ENCODE measurements at places on chromosomes 6 and 20.
A peak's percentile ranks its signal among the peaks of the same experiment; 100 is the strongest.

DNA sequence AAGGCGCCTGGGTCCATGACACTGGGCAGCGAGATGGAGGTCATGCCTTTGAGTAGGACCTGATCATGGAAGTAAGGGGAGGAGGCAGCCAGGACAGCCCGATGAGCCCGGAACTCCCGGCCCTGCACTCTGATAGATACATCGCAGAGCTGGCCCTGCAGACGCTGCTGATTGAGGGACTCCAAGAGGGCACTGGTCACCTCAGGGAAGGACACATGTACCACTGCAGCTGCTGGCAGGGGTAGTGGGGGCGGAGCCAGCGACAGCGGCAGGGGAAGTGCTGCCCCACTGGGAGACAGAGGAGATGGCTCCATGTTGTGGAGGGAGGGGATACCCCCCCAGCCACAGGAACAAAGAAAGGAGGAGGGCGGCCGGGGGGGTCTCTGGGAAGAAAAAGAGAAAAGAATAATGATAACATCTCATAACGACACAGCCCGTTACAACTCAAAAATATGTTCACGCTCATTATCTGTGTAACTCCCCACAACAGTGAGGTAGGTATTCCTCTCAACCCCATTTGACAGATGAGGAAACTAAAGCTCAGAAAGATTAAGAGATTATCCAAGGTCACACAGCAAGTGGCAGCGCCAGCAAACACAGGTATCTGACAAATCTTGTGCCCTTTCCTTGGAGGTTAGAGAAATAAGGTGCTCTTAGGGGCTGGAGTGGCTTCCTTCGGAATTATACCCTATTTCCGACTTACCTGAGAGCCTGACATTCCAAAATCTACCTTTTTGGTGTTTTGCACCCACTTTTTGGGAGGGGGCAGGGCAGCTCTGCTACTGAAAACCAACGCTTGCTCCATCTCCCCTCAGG, 733 bp downstream of the ZBTB22 start:
- no peak for DNase-seq

DNA sequence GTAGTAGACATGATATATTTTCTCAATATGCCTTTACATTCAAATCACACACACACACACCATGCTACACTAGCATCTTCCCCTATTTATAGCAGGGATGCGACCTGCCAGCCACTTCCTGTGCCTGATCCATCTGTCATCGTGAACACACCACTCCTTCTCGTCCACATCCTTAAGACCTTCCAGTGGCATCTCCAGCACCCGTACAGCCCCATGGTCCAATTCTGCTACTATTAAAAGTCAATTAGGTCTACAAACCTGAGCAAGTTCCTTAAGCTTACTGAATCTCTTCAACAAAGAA, 54.5 kb downstream of the KIF16B start:
- no peak for DNase-seq

DNA sequence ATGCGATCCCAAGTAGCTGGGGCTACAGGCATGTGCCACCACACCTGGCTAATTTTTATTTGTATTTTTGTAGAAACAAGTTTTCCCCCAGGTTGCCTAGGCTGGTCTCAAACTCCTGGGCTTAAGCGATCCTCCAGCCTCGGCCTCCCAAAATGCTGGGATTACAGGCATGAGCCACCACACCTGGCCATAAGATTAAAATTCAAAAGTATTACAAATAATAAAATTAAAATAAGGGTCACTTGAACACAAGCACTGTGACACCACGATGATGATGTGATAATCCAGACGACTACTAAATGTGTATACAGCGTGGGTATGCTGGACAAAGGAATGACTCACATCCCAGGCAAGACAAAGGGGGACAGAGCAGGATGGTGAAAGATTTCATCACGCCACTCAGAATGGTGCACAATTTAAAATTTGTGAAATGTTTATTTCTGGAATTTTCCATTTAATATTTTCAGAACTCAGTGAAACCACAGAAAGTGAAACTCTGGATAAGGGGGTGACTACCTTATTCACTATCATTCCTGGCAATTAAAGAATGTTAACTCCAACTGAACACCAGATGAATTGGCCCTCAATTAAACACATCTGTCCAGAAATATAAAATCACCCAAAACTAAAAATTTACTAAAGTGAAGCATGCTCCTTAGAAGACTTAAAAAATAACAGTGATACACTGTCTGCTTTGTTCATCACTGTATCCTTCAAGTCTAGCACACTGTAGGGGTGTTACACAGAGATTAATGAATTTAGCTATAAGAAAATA, 13.1 kb downstream of the B4GALT5 start:
- DNase-seq = no peak

GRCh38 chr6:145963216-145964068, 716 bp downstream of the SHPRH start:
- DNase-seq = peak; percentile 9

All from stimulated activated CD4-positive, alpha-beta T cell treated with anti-CD3 and anti-CD28 coated beads, TNF-alpha, amount 100 ng/mL, for 1 hour (primary cell).